ENCODE measurements at places on chromosomes 12 and 14.

DNA sequence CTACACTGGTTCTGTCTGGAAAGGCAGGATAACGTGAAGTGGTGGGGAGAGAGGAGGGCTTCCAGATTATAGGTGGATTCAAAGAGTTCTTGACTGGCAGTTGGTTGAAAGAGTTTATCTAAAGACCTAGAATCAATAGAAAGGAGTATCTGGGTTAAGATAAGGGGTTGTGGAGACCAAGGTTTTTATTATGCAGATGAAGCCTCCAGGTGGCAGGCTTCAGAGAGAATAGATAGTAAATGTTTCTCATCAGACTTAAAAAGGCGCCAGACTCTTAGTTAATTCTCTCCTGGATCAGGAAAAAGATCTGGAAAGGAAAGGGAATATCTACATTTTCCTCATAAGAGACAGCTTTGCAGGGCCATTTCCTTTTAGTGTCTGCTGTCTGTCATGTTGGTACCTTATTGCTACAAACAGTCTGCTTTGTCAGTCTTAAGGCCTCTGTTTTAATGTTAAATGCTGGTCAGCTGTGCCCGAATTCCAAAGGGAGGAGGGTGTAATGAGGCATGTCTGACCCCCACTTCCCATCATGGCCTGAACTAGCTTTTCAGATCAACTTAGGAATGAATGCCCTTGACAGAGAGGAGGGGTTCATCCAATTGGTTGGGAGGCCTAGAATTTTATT lies 401.3 kb downstream of the FUT8 start:
- no peak for DNase-seq

- peak; percentile 89 for DNase-seq
Observed at GRCh38 chr12:27460471-27460978, 14.0 kb downstream of the SMCO2 start.

DNA sequence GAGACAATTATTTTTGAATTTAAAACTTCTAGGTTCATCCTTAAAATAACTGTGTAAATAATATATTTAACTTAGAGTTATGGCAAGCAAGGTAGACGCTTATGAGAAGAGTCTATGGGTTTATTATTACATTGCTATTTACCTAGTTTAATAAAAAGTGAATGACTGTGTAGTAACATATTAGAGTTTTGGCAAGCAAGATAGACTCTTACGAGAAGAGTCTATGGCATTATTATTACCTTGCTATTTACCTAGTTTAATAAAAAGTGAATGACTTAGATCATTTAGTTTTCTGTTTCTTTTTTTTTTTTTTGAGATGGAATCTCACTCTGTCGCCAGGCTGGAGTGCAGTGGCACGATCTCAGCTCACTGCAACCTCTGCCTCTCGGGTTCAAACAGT lies 3.8 kb downstream of the RNF34 start:
- no peak for DNase-seq

DNA sequence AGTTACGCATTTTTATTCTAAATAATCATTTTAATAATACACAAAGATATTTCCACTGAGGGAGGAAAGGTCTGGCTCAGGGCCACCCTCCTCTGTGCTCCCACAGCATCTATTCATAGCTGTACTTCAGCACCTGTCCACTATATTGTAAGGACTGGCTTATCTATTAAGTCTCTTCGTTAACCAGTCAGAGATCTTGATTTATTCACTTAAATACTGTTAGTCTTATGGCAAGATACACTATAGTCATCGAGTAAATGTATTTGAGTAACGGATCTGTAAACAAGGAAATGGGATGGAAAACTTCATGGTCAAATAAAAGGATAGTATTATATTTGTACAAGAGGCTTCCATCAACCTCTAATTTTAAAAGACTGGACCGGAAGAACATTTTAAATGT lies 54.6 kb downstream of the SPTLC2 start:
- no peak for DNase-seq

GRCh38 chr12:93419388-93420034 lies 22.2 kb downstream of the UBE2N start:
- peak; percentile 75 for DNase-seq

- no peak for DNase-seq
Observed at GRCh38 chr12:57109207-57110103, 1.7 kb downstream of the STAT6 start.

DNA sequence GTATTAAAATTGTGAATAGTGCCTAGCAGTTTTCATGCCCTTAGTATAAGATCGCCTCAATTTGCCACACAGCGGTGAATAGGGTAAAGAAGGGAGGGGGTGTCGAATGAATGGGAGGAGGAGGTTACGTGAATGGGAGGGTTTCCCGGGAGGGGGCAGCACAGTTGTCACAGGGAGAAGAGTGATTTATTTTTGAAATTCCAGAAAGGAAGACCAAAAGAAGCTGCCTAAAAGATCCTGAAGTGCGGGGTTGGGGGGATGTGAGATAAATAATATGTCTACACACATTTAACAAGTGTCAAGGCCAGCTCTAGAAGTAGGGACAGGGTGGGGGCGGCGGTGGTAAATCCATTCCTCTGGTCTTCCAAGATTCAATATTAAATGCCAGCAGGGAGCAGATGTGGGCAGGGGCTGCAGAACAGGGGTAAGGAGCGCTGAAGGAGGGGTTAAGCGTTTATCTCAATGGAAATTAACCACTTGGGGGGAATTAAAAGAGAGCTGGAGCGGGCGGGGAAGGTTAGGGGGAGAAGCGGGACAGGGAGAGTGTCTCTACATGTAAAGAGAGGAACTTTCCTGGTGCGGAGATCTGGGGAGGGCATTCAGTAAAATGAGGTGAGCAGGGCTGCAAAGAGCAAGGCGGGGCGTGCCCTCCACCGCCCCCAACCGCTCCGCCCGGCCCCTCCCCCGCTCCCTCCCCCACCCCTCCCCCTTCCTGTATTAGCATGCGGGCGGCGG lies 867 bp downstream of the C12orf42 start:
- no peak for DNase-seq

DNA sequence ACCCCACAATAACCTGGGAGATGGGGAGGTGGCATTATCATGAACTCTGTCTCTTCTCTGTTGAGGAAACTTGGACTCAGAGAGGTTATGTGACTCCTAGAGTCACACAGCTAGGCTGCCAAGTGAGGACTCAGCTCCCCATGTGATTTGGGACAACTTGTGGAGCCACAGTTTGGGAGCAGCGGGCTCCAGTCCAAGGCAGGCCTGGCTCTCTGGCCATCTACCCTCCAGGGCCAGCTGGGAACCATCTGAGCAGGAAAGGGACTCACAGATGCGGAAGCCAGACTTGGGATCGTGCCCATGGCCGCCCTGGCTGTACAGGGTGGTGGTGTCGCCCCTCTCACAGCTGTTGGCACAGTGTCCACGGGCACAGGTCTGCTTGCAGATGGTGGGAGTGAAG lies 59.1 kb downstream of the ISCA2 start:
- DNase-seq = no peak

DNA sequence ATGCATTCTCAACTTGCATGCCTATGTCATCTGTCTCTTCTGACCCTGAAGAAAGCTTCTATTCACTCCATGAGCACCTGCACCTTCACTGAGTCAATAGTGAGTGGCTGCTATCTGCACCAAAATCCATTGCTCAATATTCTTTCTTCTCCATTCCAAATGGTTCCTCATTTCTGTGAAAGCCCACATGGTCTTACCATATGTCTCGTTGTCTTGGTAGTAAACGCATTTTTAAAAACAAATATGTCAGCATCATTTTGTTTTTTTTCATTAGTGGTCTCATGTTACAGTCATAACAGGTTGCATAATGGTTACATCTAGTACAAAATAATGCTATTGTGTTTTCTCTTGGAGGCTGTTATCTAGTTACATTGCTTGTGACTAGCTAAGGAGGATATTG lies 106.9 kb upstream of the CPM start:
- DNase-seq = no peak

DNA sequence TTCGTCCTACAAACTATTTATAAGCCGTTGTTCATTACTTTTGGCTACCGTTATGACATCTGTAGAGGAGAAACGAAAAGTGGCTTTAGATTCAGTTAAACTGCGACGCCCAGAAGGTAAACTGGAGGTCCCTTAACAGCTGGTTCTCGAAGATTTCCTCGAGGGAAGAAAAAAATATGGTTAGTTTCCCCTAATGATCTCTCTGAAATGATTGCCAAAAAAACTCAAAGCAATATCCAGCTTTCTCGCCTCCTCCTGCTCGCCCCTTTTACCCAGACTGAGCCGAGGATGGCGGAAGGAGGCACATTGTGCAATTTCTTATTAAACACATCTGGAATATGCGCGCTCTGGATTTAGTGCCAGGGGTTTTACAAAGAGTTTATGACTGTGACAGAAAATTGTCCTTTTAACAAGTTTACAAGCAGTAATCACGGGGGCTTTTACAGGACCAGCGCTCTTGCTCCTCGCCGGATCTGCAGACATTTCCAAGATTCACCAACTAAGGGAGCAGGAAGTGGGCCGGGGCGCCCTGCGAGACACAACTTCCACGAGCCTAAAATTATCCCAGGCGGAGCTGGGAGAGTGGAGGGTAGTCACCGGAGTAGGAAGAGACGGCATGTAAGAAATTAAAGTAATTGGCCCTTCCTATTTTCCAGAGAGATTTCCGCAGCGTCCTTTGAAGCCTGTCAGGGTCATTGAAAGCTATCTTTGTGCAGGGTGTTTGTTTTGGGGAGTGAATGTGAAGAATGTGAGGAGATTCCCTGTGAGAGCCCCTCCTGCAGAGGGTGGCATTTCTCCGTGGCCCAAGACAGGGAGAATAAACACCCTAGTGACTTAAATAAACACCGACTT lies 5.6 kb downstream of the SIX1 start:
- no peak for DNase-seq

GRCh38 chr14:63426838-63427352 lies 108.2 kb upstream of the GPHB5 start:
- DNase-seq = no peak

DNA sequence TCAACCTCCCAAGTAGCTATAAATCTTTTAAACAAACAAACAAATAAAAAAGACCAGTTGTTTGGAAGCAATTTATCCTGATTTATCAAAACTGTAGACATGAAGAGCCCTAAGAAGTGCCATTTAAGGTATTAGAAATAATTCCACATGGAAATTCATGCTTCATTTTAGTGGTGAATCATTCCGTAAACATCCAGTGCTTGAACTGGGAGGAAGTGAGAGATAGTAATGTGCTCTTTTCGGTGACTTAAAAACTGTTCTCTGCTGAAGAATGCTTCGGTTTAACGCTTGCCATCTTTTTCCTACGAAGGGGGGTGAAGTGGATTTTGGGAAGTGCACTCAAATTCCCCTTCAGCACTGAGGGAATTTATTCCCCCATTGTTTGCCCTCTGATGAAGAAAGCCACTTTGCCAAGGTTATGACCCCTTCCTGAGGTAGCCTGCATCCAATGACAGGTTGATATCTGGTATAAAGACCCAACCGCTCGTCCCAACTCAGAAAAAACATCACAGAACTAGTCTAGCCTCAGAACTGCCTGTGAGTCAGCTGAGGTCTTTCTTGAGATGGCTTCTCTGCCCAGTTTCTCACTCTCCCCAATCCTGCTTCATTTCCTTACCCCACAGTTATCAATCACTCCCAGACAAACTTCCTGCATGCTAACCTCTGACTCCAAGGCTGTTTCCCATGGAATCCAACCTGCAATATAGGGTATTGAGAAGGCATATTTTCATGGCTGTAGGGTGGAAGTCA lies 244.1 kb downstream of the AEBP2 start:
- DNase-seq = no peak

- no peak for DNase-seq
Observed at GRCh38 chr14:69049675-69050074, 70.6 kb upstream of the ACTN1 start.
